ENCODE measurements at places on chromosomes 1 and 21.
A peak's percentile ranks its signal among the peaks of the same experiment; 100 is the strongest.

- DNase-seq: no peak
Observed at GRCh38 chr1:96752394-96752793, 30.8 kb downstream of the PTBP2 start.

DNA sequence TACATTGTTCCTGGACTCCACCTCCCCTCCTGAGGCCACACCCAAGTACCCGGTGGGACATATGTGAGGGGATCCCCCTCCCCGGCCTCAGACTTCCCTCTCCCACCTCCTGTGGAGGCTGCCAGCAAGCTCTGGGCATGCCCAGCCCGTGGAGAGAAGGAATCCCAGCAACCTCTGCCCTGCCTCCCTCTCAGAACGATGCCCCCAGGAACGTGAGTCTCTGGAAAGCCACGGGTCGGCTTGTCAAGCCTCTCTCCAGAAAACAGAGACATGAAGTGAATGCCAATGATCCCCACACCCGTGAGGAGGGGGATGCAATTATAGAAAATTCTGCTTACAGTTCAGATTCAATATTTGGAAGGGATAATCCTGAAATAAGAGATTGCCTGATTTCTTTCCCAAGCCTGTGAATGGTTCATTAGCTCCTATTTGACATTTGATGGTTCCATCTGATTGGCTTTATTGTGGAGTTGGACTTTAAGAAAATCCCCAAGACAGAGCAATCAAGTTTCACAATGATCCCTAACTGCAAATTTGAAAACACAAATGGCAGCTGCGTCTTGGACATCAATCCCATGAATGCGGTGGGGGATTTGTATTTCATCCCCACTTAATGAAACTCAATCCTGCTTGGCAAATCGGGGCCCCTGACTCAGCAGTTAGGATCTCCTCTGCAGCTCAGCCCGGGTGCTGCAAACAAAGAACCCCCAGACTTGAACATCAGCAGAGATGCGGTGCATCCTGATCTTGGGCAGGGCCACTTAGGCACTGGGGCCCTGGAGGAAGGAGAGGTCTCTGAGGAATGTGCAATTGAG is 9.1 kb upstream of the GUCA2B start:
- DNase-seq: no peak

DNA sequence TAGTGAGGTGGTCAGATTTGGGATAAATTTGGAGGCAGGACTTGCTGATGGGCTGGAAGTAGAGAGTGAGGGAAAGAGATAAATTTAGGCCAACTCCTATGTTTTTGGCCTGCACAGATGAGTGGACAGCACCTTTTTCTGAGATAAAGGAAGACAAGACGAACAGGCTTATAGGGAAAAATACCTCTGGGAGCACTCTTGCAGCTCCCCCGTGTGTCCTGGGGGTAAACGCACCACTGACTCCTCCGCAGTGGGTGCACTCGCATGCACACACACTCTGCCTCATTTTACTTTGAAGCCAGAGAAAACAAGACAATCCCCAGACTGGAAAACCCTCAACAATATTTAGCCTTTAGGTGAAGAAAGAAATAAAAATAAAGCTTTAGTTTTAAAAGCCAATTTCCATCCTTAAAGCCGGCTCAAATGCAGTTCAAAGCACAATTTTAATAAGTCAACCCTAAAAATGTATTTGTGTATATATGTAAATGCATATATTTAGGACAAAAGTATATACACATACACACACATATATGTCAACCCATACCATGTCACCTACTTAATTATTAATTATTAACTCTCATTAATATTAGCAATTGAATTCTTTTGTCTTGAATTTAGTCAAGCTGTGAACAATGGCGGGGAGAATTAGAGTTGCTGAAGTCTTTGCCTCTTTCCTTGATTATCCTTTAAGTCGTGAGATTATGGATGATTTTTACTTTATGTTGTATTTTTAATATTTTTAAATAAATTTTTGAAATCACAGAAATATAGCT is 341.8 kb downstream of the ZNF326 start:
- DNase-seq: no peak

GRCh38 chr21:34704119-34704518 is 35.3 kb downstream of the CLIC6 start:
- no peak for DNase-seq

DNA sequence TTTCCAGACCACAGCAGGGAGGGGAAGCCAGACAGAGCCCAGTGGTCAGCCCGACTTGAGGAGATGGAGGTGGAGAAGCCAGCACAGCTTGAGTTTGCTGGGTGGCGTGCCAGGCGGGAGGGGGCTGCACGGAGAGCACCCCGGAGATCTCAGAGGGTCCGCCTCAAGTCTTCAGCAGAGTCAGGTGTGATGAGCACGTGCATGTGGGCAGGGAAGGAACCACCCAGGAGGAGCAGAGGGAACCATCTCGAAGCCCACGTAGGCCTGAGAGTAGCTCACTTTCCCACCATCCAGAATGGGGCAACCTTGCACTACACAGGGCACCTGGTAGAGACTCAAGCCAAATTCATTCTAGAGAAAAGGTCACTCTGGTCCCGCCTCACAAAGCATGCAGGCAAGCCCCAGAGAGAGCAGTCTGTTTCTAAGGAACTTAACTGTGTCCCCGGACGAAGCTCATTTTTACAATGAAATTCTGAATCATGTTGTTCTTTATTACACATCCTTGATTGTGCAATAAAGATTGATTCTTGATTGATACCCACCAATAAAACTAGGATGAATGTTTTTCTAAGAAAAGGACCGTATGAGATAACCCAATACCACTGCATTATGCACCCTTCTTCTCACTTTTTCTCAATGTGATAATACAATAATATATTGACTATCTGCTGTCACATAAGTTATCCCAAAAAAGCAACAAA is 64.2 kb downstream of the FHAD1 start:
- no peak for DNase-seq

DNA sequence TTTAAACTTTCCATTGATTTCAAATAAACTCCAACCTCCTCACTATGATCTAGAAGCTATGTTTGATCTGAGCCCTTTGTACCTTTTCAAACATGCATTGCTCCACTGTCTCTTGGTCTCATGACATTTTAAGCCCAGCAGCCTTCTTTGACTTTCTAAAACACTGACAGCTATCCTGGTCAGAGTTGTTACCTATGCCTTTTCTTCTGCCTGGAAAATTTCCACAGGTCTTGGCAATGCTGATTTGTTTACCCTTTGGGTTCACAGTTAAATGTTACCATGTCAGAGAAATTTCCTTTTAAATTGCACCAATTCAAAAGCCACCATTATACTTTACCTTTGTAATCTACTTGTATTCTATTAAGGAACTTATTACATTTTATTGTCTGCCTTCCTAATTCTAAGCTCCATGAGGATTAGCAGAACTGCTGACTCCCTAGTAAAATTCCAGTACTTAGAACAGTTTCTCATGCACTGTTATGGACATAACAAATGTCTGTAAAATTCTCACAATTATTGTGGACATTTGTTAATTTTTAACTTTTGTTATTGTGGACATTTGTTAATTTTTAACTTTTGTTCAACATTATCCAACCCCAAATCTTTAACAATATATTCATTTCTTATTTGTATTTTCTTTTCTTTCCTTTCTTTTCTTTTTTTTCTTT is 1064.4 kb downstream of the NCAM2 start:
- DNase-seq: peak; percentile 19

DNA sequence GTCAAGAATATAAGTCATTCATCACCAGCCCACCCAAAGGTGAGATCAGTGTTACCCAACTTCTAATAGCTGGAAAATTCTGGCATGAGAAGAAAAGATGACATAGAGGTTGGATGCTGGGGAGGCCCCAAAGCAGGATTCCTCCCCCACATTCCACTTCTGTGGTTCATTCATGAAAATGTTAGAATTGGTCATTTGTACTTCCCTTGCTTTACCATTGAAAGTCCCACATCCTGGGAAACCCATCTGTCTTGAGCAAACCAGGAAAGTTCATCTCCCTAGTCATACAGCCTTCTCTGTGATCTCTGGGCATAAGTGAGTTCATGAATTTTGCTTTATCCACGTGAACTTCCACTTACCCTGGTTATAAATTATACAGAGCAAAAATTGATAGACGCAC is 66.8 kb downstream of the SERINC2 start:
- DNase-seq: no peak

GRCh38 chr1:200908191-200908868 is 13.6 kb downstream of the INAVA start:
- peak; percentile 94 for DNase-seq

DNA sequence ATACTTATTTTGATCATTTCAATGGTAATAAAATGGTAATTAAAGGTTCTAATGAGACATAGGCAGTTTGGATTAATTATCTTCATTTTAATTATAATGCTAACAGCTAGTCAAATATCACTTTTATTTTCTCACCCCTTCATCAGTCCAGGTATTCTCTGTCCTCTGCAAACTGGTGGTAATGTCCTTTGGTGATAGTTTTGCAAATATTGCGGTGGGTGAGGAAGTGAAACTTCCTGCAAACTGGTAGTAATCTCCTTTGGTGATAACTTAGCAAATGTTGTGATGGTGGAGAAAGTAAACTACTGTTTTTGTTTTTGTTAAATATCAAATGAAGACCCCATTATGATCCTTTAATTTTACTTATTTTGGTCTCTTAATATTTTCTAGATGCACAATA is 209.0 kb downstream of the AMY1C start:
- no peak for DNase-seq

DNA sequence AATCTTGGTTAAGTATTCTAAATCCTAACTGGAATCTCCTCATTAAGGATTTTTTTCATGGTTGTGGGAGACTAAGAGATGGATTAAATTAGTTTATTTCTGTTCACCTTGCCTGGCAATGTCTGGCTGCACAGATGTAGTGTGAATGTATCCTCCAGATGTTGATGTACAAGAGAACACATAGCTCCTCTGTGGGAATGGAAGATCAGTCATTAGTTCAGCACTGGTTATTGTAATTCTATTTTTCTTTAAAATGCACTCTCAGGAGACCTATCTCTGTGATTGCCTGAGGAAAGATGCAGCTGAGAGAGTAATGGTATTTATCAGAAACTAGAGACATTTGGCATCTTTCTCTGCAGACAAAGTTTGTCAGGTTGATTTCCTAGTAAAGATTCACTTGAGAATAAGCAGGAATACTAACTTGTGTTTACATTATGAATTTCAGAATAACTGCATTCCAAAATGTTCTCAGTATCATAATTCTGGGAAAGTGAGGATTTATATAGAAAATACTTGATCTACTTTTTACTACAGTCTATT is 178.6 kb downstream of the GIPC2 start:
- no peak for DNase-seq

DNA sequence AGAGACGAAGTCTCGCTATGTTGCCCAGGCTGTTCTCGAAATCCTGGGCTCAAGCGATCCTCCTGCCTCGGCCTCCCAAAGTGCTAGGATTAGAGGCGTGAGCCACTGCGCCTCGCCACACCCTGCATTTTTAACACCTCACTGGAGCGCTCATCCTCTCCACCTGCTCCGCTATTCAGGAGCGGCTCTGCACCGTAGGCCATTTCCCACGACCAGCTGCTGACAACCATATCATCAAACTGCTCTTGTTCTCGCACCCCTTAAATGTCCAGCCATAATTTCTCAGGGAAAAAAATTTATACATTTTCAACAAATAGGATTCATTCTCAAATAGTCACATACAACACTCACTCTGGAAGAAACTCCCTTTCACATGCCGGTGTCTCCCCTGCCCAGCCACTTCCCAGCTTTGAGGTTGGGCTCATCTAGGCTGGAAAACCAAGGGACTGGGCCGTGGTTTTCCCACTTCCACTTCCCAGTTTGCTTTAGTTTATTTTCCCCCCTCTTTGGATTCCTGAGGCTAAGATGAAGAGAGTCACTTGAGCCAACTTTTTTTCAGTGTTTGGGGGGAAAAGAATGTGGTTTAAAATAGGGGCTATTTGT is 639 bp upstream of the IPO9 start:
- DNase-seq: no peak

GRCh38 chr1:53601031-53601745 is 137.8 kb downstream of the GLIS1 start:
- no peak for DNase-seq

DNA sequence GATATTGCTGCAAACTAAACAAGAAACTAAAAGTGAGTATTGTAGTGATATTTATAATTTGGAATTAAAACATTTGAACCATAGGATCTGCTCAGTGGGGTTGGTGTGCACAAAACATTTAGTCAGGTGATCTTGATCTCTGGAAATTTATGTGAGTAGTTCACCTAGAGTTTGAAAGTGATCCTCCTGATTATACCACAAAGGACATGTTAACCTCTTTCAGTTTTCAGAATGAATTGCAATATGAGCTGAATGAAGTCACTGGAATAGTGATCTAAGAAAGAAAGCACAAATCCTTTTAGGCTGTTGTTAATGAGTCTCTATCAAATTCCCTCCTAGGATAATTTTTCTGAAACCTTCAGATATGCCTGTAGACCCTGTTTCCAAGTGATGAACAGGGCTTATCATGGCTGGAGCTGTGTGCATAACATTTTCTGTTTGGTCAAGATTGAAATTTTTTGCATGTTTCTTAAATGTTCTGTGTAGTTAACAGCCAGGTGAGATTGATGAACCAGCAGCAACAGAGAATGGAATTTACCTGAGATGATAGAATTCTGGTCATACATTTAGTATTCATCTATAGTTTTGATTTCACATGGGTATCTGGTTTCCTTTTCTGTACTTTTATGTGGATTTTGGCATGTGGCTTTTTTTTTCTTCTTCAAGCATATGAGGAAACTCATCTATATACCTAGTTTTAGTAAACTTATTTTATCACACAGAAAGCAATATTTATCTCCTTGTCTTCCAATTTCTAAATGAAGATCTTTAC is 25.5 kb downstream of the CDC14A start:
- DNase-seq: no peak

- no peak for DNase-seq
Observed at GRCh38 chr21:32682696-32683474, 44.9 kb downstream of the SYNJ1 start.

GRCh38 chr1:247210062-247210375 is 38.2 kb upstream of the ZNF124 start:
- no peak for DNase-seq

- no peak for DNase-seq
Observed at GRCh38 chr1:71656902-71657301, 576.1 kb upstream of the ZRANB2 start.

DNA sequence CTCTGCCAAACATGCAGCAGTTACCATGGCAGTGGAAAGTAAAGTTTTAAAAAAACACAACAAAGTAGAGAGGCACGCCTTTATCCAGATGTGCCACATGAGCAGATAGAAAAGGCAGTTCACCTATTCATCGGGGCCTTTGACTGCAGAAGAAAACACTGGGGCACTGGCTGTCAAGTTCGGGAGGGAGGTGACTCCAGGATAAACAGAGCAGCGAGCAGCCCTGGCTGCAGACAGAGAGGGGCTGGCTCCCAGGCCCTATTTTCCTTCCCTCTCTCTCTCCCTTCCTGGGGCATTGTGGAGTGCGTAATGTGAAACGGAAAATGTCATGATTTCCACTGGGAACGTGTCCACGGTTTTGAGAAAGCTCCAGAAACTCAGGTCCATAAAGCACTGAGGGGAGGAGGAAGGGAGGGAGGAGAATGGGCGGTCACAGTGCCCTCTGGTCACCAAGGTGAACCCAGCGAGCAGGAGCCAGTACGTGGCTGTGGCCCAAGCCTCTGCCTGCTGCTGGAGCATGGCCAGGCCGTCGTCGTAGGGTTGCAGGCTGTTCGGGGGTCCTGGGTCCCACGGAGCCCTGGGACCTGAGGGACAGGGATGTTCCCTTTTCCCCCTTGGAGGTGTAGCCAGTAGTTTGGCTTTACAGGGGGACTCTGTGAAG is 114.7 kb upstream of the IRF2BP2 start:
- peak; percentile 95 for DNase-seq
